ENCODE measurements at places on chromosomes 12 and 14.

DNA sequence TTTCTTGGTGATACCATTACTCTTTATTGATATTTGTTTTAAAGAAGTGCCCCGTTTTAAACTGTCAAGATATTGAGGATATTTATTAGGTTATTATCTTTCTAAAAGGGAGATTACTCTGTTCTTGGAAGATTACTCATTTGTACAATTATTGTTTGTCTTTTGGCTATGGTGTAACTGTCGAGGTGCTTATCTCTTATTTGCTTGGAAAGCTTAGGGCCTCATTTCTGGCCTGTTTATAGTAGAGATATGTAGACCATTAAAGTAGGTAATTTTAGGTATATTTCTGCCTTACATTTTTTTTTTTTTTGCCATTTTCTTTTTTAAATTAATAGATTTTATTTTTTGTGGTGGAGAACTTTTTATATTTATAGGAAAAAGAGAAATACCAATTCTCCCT is 74.2 kb downstream of the KTN1 start:
- DNase-seq, result no peak

DNA sequence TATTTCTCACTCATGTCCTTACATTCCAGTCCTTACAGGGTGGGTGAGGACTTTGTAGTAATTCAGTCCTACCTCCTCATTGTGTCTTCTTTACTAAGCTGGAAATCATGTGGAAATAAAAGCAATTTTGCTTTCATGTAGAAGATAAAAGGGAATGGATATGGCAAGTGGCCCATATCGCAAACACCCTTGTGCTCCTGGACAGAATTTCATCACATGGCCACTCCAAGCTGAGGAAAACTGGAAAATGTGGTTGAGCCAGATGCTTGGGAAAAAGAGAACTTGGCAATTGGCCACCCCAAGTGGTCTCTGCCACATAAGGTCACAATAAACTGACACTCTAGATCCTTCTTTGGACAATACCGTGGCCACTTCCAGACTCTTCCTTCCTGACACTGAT is 64.2 kb upstream of the IFNG-AS1 start:
- no peak for DNase-seq

GRCh38 chr12:46549527-46550265 is 177.1 kb upstream of the SLC38A2 start:
- no peak for DNase-seq

DNA sequence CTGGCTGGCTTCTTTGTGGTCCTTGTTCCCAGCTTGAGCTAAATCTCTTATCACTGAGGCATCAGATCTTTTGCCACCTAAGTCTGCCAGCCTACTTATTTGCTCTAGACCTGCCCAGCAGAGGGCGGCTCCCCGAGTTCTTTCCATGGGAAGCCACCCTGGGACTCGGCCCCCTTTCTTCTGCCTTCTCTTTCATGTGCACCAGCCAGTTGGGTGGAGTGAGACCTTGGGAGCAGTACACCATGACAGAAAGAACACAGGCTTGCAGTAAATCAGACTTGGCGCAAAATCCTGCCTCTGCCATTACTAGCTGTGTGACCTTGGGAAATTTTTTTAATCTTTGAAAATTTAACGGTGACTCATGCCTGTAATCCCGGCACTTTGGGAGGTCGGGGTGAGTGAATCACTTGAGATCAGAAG is 7.4 kb downstream of the SMAGP start:
- no peak for DNase-seq

- DNase-seq, result no peak
Measured at GRCh38 chr12:98612696-98613334, 19.3 kb downstream of the SLC25A3 start.

DNA sequence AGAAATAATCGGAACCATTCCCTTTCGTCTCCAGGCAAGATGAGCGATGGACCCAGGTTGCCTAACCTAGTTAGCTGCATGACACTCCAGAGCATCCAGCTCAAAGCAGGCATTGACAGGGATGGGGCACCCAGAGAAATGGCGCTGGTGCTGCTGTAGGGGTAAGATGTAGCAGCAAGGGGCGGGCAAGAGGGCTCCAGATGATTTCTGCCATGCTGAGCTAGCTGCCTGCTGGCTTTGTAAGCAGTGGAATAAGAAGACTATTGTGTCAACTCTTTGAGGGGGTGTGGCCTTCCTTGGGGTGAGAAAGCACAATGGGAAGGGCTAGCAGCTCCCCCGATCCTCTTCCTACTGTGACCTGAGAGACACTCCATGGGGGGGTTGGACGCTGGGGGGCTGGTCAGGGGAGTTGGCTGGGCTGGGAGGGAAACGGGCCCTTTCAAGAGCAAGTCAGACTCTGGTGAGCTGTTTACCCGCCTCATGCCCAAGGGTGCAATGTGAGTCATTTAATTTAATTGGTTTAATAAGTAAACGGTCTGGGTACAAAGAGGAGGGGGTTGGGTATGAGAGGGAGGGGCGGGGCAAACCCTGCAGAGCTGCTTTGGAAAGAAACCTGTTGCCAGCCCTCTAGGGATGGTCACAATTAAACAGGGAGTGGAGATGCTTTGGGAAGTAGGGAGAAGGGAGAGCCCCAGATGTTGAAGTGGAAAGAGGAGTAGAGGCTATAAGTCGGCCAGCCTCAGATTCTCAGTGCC is 50.5 kb downstream of the B4GALNT3 start:
- no peak for DNase-seq

DNA sequence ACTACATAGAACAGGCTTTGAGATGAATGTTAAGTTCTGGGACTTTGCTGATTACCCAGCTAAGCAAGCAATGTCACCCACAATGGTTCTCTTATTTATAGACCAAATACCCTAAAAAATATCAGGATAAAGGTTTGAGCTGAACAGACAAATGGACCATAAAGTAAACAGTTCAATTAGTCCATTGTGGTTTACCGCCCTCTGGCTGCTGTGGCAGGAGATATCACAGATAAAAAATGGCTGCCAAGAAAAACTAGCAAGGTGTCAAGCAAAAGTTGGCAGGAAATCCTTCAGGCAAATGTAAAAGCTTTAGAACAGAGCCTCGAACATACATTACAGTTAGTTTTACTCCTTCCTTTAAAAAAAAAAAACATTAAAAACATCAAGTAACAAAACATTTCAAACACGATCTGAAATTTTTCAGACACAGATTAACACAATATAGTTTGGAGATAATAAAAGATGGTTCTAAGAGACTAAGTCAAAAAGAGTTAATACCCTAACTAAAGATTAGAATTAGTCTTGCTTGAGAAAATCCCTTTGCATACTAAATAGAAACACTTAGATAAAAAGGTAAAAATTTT is 41.3 kb downstream of the MED13L start:
- DNase-seq, result peak; percentile 63

DNA sequence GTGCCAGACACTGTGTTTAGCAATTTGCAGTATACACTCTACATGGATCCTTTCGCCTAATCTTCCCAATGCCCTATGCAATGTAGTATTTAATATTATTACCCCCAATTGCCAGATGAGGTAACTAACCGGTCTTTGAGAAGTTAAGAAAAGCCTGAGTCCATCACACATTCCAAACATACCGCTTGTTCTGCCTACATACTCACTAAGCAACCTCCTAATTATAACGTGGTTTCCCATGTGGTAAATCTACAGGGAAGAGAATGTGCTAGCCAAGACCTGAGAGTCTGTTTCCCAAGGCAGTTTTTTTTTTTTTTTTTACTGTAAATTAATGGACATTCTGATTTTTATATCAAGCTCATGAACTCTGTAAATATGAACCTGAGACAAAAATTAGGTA is 37.2 kb downstream of the ATP2B1 start:
- DNase-seq, result no peak

DNA sequence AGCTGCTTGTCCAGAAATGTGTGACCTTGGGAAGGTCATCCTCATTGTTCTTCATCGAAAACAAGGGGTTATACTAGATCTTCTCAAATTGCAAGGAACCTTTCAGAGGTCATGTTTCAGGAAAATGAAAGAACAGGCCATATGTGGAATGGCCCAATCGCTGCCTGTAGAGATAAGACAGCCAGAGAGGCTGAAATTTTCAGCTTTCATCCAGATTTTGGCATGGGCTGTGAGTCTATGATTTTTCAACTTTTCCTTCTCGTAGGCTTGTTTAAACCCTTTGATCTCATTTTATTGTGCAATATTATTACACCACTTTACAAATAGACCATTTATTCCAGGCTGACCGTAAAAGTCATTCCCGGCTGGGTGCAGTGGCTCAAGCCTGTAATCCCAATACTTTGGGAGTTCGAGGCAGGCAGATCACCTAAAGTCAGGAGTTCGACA is 17.1 kb upstream of the ATXN2 start:
- DNase-seq, result no peak

DNA sequence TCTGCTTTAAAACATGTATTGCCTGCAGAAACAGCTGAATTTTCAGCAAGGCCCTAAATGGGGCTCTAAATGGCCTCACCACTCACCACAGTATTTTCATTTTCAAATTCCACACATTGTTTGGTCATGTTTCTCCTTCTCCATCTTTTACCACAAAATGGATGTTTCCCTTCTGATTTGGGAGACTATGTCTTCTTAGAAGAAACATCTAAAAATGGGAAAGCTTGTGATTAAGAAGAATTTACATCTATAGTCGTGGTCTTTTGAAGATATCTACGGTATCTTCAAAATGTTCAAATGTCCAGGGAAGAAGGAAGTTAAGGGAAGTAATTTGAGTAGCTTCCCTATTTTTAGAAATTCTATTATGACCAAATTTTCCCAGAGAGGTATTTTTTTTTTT is 20.7 kb upstream of the TUBA1C start:
- no peak for DNase-seq

GRCh38 chr14:61417141-61417540 is 95.8 kb downstream of the PRKCH start:
- DNase-seq, result peak; percentile 12

DNA sequence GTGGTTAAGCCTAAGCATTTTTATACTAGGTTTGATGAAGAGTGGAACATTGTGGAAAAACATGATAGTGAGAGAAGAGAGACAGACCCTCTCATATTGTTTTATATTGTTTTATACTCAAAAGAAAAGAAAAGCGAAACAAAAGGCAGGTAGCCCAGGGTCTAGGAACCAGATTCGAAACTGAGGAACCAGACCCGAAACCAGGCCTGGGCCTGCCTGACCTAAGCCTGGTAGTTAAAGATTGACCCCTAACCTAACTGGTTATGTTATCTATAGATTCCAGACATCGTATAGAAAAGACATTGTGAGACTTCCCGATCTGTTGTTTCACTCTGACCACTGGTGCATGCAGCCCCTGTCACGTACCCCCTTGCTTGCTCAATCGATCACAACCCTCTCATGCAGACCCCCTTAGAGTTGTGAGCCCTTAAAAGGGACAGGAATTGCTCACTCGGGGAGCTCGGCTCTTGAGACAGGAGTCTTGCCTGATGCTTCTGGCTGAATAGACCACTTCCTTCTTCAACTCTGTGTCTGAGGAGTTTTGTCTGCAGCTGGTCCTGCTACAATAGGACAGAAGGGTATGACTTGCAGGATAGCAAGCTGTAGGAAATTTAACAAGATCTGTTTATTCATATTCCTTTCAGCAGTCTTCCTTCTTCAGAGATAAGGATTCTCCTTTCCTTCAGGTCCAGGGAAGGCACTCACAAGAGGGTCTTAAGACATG is 147.1 kb upstream of the PLEKHA5 start:
- no peak for DNase-seq

- DNase-seq, result no peak
Measured at GRCh38 chr14:100786131-100786530, 39.8 kb upstream of the MEG3 start.

- DNase-seq, result no peak
Measured at GRCh38 chr14:24659916-24660570, 26.1 kb upstream of the GZMB start.

- DNase-seq, result peak; percentile 93
Measured at GRCh38 chr12:15563663-15564062, 225.5 kb downstream of the EPS8 start.

- DNase-seq, result no peak
Measured at GRCh38 chr12:91973813-91974212, 171.8 kb downstream of the BTG1 start.

- DNase-seq, result no peak
Measured at GRCh38 chr12:576615-577110, 86.6 kb downstream of the NINJ2 start.

DNA sequence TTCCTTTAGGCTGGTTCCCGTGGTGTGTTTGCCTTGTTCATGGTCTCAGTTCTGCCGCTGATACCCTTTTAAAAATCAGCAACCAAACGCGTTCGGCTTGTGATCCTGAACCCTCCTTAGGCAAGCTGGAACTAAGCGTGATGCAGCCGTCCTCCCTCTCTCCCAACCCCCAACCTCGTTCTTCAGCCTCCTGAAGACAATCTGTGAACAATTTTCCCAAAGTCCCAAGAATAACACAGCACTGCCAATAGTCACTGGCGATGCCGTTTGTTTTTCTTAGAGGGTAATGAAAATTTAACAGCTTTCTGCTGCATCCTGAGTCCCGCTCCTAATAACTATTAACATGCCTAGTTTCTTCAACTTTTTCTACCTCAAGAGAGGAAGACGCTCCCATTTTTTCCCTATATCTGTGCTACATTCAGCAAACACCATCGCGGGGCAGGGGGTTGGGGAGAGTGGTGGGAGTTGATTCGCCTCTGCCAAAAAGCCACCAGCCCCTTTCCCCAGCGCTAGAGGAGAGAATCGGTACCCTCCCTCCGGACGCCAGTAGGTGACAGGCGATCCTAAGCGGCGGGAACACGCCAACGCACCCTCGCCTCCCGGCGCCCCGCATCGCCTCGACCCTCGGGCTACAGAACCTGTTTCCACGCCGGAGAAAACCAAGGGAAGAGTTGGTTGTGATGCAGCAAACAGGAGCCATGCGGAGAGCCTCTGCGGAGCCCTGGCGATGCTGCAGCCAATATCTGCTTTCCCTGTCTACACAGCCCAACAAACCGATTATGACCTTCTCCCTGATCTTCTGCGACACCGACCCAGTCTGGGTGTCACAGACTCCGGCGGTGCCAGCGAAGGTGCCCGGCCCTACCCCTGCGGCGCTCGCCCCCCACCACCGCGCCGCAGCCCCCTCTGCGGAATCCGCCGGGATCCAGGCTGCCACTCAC is 752 bp downstream of the PRICKLE1 start:
- peak; percentile 74 for DNase-seq

- peak; percentile 47 for DNase-seq
Measured at GRCh38 chr12:29546000-29546399, 48.5 kb upstream of the OVCH1 start.

DNA sequence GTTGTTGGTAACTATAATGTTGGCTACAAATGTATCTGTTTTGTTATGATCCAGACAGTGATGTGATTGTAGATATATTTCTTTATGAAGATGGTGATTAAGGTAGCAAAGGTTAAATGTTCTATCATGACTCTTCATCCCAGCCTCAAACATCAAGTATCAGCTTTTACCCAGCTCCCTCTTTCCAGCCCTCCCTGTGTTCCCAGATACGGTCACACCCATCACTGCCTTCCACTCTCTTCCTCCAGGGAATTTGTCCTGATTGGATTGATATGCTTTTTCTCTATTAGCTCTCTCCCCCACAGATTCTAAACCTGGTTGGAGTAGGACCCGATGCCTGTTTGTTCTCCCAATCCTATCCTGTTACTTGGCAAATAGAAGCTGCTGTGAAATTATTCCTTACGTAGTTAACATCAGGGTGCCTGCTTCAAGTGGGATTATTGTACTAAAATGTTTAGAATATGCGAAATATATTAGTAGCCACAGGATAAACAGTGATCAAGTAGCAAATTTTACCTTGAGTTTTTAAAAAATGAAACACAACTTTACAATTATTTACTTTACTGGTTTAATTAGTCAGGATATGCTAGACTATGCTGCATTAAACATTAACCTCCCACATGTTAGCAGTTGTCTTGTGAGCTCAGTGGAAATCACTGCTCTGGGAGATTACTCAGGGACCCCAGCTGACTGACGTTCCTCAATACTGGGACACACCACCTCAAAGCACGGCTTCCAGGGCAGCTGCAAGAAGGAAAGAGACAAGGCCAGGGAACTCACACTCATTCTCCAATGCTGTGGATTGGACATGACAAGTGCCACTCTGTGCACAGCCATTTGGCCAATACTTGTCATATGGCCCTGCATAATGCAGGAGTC is 165.3 kb downstream of the ALX1 start:
- DNase-seq, result peak; percentile 39

Measured in brain (organoid and tissue), 16 donors.